ENCODE measurements at places on chromosomes 11 and 22.
A peak's percentile ranks its signal among the peaks of the same experiment; 100 is the strongest.

GRCh38 chr22:47569389-47570299, 807.2 kb downstream of the TBC1D22A start:
- no peak for DNase-seq

GRCh38 chr11:11280826-11281225, 72.2 kb downstream of the CSNK2A3 start:
- DNase-seq = no peak

- no peak for DNase-seq
Measured at GRCh38 chr11:111098091-111098490, 147.4 kb upstream of the POU2AF2 start.

- no peak for DNase-seq
Measured at GRCh38 chr11:117475716-117476530, 148.3 kb downstream of the CEP164 start.

- DNase-seq = no peak
Measured at GRCh38 chr11:123546515-123546914, 107.9 kb downstream of the SCN3B start.

GRCh38 chr11:122601141-122602125, 54.1 kb upstream of the UBASH3B start:
- no peak for DNase-seq

DNA sequence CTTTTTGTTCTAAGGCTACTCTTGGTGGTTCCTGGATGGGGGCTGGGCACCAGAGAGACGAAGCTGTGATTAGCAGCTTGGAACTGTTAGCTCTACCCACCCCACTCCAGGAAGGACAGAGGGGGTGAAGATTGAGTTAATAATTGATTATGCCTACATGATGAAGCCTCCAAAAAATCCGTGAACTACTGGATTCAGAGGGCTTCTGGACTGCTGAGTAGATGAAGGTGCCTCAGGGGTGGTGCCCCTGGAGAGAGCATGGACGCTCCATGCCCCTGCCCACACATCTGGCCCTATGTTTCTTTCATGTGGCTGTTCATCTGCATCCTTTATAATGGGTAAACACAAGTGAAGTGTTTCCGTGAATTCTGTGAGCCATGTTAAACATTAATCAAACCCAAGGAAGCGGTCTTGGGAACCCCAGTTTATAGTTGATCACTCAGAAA, 47.3 kb upstream of the CYP2D6 start:
- no peak for DNase-seq

- peak; percentile 59 for DNase-seq
Measured at GRCh38 chr22:36286096-36286957, 33.4 kb downstream of the APOL1 start.
